CD8-positive, alpha-beta memory T cell (primary cell): ENCODE measurements at places on chromosomes 12 and 14. TPM values are rescaled to one million over a fixed set of nuclear protein-coding genes. Genes with fewer than 3 reads are reported as not detected.

- no peak for DNase-seq
Measured at GRCh38 chr14:64734990-64735389, 30.8 kb downstream of the PLEKHG3 start.

GRCh38 chr12:69583203-69583602 is 2.1 kb upstream of the CCT2 start:
- DNase-seq: no peak

DNA sequence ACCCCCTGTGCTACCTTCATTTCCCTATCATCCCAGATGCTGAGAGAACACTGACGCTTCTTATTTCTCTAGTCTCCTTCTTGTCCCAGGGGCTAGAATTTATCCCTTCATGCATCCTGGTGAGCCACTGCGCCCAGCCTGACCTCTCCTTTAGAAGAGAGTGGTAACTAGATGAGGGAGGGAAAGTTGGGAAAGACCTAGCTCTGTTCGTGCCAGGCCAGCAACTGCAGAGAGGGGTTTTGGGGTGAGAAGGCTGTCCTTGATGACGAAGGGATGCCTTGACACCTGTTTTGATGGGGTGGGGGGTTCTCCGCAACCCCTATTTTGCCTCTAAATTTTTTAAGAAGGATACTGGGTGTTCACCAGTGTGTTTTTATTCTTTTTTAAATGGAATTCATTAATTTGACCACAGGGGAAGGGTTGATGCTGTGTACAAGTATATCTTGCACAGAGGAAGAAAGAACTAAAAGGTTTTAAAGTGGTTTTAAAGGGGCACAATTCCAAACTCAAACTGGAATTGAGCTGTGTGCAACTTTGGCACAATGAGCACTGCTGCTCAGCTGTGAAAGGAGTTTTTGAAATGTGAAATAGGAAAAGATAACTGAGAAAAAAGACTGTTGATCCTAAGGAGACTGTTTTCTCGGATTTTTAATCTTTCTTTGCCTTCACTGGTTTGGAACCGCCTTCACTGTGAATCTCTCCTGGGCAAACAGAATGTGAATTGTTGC is 7.0 kb upstream of the MMP19 start:
- DNase-seq: no peak

- DNase-seq: no peak
Measured at GRCh38 chr12:52270541-52271070, 3.8 kb upstream of the KRT86 start.

DNA sequence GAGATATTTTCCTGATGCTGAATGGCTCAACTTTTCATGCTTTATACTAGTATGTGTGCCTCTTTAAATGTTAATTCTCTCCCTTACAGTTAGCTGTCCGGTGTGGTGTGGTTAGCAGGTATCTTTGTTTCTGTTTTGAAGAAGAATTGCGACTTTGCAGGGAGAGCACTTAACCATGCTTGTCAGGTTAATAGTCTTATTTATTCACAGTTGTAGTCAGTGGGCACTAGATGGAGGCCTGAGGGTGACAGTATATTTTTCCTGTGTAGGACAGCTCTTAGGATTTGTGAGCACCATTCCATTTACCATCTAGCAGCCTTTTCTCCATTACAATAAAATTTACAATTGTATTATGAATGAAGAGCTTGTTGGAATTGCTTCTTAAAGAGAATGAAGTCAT is 34.9 kb downstream of the PDE3A start:
- no peak for DNase-seq

DNA sequence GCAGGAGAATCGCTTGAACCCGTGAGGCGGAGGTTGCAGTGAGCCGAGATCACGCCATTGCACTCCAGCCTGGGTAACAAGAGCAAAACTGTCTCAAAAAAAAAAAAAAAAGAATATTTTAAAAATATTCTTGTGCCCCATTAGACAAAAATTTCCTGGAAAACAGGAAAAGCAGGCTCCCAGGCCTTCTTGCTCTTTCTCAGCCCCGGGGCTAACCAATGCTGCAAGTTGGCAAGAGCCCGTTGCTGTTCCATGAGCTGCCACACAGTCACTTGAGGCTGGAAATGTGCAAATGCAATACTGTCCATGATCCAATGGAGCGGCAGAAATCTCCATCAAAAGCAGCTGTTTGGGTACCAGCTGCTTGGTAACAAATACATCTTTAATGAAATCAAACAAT is 994.7 kb downstream of the VRK1 start:
- no peak for DNase-seq

DNA sequence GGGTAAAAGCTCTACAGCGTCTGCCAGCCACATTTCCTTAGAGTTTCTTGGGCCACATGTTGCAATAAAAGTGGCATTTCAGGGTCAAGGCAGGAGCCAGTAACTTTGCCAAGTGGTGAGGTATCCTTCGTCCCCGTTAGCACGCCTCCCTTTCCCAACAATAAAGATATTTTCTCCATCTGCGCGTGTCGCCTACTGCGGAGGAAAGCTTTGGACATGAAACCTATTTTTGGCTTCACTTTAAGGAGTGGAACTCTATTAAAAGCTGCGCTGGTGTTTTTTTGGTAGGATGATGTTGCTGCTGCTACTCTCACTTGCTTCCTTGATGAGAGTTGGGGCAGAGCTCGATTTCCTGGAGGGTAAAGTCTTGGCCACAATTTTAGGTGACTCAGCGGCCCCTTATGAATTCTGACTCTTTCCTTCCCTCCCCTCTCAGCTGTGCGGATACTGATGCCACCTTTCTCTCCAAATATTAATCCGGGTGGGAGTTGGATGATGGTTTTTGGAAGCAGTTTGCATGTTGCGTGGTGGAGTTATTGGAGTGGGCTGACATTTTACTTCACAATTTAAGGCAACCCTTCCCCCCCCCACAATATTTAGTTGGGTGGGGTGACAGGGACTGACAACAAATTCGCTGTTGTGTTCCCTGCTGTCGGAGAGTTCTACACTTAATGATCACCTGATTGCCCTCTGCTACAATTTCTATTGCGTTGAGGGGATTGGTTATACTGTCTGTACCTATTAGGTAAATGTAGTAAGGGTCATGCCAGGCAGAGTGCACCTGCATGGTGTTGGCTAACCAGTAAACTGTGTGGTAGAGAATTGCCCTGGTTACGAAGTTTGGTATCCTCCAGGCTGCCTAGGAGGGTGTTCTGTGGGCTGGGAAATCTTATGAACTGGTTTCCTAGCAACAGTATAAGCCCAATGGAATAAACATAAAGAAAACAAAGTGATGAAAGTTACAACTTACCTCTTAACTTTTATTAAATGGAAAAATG is 1.1 kb downstream of the CCDC91 start:
- DNase-seq: peak; percentile 52

- DNase-seq: no peak
Measured at GRCh38 chr12:28367326-28367725, 177.1 kb downstream of the CCDC91 start.

DNA sequence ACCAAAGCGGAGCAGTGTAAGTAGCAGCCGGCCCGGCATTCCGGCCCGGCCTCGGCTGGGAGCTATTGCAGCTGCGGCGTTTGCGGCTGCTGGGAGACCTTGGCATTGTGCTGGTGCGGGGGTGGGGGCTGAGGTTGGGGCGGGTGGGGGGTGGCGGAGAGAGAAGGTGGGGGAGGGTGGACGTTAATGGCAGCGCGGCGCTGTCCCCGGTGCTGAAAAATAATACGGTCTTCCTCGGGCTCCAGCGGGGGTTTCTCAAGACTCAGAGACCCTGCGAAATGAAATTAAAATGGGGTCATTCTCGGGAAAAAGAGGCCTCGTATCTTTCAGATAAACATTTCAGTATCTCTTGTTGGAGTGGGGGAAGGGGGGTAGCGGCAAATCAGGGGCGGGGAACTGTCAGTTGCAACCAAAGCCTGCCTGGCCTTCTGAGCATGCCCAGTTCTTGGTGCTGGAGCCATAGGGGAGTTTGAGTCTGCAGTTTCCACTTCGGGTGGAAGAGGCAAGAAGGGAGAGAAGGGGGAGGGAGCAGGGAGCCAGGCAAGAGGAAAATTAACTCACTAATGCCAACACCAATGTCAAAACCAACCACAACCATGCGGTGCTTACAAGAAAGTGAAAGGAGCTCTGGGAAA is 414 bp downstream of the UNC79 start:
- DNase-seq: no peak

DNA sequence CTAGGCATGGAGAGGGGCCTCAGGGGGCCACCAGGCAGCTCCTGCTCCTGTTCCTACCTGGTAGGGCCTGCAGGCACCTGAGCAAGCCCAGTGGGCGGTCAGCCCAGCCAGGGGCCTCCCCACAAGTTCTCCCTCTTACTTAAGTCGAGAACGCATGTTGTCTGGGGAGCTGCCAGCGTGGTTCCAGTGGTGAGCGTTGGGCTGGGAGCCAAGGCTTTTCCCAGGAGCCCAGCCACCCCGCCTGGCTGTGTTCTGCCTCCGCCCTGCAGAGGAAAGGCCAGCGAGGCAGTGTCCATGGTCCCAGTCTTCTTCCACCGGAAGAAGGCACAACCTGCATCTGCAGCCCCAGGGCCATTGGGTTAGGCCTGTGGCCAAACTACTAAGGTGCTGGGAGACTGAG is 1.4 kb downstream of the C14orf180 start:
- DNase-seq: no peak

DNA sequence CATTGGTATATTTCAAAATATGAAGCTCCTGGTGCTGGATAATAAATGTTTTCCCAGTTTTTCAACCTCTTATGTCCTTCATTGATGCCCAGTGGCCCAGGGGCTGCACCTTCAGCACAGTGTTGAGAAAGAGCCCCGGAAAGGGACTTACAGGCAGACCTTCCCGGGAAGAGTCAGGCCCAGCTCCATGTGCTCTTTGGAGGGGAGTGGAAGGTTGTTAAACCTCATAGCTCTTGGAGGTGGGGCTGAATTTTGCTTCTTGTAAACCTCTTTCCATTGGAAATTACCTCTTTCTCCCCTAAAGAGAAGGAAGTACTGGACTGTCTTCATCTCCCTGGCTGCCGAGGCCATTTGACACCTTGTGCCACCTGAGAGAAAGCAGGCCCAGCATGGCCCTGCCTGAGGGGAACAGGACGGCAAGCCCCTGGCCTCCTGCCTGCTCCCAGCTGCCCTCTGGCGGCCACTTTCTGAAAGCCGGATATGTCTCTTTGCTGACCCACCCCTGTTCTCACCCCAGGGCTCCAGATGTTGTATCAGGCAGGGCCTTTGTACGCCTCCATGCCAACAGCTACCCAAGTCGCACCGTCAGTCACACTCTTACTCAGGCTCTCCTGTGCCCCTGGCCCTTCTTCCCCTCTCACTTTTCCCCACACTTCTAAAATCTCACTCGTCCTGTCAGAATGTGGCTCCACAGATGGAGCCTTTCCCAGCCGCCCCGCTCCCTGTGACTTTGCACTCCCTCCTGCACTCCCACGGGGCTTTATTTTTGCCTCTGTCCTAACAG is 43.0 kb downstream of the EVL start:
- DNase-seq: peak; percentile 90

- no peak for DNase-seq
Measured at GRCh38 chr12:62728741-62729140, 206.2 kb downstream of the PPM1H start.

DNA sequence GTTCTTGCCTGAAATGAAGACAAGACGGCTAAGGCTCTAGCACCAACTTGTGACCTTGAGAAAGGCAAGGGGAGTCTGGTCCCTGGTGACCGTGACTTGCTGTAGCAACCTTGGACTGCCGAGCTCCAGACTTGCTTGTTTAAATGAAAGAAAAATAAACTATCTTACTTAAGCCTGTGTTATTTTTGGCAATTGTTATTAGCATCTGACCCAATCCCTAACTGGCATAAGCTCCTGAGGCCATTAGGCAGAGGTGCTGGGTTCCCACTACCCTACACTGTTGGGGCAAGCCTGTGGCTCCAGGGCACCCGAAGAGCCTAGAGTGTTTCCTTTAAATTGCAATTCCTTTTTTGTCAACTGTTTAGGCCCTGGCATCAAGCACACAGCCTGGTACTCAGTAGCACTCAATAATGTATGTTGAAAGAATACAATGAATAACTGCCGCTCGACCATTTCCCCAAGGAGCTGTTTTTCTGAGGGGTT is 106.9 kb upstream of the HIF1A start:
- DNase-seq: no peak

DNA sequence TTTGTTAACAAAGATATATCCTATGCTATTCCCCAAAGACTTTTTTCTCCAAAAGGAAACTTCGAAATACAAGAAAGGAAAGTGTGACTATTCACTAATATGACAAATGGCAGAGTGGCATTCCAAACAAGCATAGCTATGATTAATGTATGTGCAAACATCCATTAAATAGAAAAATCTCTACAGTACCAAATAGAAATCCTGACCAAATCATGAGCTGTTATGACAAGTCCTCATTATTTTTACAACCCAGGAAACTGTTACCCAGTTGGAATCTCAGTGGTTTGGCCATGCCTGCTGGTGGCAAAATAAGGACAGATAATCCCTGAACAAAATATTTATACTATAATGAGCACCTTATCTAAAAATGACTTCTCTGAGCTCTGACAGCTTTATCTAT is 202.1 kb downstream of the SEC23A start:
- no peak for DNase-seq

- DNase-seq: no peak
Measured at GRCh38 chr14:94536836-94537235, 24.4 kb upstream of the SERPINA4 start.

- DNase-seq: peak; percentile 55
Measured at GRCh38 chr14:54564071-54564867, 2.7 kb upstream of the SAMD4A start.

DNA sequence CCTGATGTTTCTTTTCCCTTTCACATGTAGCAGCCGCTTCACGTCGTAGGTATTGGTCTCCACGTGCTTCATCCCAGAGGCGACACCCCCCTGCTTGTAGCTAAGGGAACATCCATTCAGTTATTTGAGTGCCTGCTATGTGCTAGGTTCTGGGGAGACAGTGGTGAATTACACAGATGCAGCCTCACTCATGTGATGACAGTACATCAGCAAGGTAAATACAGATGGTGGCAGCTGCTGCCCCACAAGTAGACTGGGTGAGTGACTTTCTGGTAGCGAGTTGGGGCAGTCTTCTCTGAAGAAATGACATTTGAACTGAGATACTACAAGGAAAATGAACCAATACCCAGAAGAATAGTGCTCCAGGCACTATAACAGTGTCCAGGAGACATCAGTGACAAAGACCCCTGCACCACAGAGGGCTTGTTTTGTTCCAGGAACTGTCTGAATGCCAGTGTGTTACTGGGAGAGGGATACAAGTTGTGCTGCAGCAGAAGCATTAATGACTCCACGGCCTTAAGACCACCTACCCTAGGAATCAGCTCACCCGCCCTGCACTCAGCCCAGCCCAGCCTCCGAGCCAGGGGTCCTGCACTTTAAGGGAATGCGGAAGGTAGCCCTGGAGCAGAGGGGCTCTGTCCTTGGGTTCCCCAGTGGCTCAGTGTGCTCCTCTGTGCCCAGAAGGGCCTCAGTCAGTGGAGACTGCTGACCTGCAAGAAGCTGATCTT is 7.3 kb downstream of the AVIL start:
- DNase-seq: no peak

FOS gene
- 16.8 TPM for total RNA-seq

ITFG2 gene
- total RNA-seq: 39.3 TPM

TSPAN19 gene
- not detected for total RNA-seq

TAS2R13 gene
- total RNA-seq: 0.27 TPM

SLCO1B1 gene
- not detected for total RNA-seq

TNS2 gene
- 5.6 TPM for total RNA-seq

CD9 gene
- total RNA-seq: 16.2 TPM

SLC35F4 gene
- total RNA-seq: not detected

CPNE6 gene
- total RNA-seq: not detected

TMPRSS12 gene
- not detected for total RNA-seq

RIC8B gene
- 11.2 TPM for total RNA-seq

MGAT4C gene
- not detected for total RNA-seq

HOXC5 gene
- total RNA-seq: not detected

ACOT4 gene
- 4.0 TPM for total RNA-seq

SLC22A17 gene
- total RNA-seq: 2.6 TPM

MYF5 gene
- total RNA-seq: not detected

HOXC13 gene
- not detected for total RNA-seq
